ENCODE measurements at places on chromosomes 11 and 22.
A peak's percentile ranks its signal among the peaks of the same experiment; 100 is the strongest.

- DNase-seq: no peak
Observed at GRCh38 chr11:128251140-128251539, 336.2 kb downstream of the ETS1 start.

DNA sequence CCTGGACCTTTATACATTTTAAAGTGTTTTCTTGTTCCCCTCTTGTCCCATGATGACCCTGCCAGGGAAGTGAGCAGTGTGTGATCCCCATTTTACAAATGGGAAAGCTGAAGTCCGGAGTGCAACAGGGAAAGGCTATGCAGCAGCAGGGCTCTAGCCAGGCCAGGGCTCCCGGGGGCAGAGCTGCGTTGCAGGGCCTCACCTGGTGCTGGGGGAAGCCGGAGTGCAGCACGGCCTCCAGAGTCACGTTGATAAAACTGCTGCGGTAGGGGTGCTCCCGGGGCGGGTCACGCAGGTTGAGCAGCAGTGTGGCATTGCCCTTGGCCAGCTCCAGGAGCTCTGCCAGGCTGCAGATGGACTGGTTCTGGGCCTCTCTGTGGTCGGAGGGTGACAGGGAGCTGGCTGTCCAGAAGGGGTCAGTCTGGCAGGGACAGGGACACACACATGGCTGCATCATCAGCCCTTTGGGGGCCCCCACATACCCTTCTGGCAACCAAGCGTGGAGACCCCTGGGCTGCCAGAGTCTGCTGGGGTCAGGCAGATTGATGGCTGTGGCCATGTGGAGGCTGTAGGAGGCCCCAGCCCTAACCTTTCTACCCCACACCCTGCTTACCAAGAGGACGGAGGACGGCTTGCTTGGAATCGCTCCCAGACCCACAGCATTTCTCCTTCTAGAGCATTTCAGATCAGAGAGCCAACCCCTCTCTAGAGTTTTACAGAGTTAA lies 9.3 kb upstream of the KLHL35 start:
- no peak for DNase-seq

- DNase-seq: peak; percentile 44
Observed at GRCh38 chr11:128905345-128906184, 14.4 kb downstream of the KCNJ5 start.

GRCh38 chr11:100930185-100930778 lies 199.3 kb downstream of the PGR start:
- DNase-seq: no peak

DNA sequence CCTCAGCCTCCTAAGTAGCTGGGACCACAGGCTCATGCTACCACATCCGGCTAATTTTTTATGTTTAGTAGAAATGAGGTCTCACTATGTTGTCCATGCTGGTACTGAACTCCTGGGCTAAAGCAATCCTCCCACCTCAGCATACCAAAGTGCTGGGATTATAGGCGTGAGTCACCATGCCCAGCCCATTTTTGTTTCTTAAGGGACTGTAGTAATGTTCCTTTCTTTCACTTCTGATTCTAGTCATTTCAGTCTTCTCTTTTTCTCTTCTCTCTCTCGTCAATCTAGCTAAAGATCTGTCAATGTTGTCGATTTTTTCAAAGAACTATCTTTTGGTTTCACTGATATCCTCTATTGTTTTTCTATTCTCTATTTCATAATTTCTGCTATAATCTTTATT lies 111.0 kb upstream of the APOA1 start:
- DNase-seq: peak; percentile 37

DNA sequence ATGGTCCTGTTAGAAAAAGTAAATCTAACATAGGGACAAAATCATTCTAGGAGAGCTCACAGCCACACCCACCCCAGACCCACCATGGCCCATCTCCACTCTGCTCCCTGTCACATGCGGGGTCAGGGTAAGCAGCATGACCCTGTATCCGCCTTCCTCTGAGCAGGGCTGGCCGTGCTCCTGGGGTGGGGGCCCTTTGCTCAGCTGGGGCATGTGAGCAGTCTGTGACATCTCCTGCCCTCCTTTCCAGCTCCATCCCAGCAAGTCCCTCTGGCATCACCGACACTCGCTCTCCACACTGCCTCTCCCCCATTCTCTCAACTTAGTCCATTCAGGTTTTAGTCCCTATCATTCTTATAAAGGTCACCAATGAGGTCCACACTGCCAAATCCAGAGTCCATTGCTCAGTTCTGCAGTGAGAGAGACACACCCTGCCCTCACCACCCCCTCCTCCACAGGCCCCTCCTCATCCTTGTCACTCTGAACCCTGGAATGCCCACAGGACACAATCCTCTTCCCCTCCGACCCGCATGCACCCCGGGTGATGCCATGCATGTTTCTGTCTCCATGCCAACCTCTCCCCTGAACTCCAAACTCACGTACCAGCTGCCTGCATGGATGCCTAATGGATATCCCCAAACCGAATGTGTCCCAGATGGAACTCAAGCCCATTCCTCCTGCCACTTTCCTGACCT lies 65.1 kb upstream of the PITPNB start:
- no peak for DNase-seq

DNA sequence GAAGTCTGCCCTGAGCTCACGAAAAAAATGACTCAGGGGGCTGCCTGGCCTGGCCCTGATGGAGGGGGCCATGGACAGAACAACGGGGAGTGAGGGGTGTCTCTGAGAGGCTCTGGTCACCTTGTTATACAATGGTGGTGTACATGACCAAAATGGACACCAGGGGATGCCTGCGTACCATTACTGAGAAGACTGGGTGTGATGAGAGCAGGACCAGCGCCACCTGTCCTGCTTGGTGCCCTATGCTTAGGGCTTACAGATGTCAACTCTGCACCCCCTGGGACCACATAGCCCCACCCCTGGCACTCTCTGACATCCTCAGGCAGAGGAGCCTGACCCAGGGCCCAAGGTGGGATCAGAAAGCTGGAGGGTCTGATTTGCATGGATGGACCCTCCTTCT lies 104.8 kb downstream of the ZNF280B start:
- DNase-seq: no peak

All from stimulated activated naive CD8-positive, alpha-beta T cell treated with anti-CD3 and anti-CD28 coated beads, Interleukin-15, amount 100 ng/mL, for 72 hours (primary cell).